A549 treated with ZK216348 at 1 μM for 4 hours (cell line): ENCODE measurements at places on chromosomes 7 and 10. TPM values are rescaled to one million over a fixed set of nuclear protein-coding genes. Genes with fewer than 3 reads are reported as not detected.

Gene NKX2-3
- not detected in 5 replicates for total RNA-seq

Gene PAX2
- total RNA-seq = 0.20 to 0.34 TPM (median 0.26 TPM) in 5 replicates

Gene OR2F2
- total RNA-seq = not detected in 5 replicates

Gene C10orf71
- total RNA-seq = not detected in 5 replicates

Gene CALML5
- not detected in 5 replicates for total RNA-seq

Gene TMEM139
- total RNA-seq = 0.48 to 1.5 TPM (median 1.0 TPM) in 5 replicates

Gene GPER1
- total RNA-seq = 0.39 to 0.95 TPM (median 0.86 TPM) in 5 replicates

Gene SLC18A3
- total RNA-seq = not detected in 5 replicates

Gene DENND2A
- total RNA-seq = 0.41 to 0.80 TPM (median 0.63 TPM) in 5 replicates

Gene BHLHA15
- total RNA-seq = 0.36 to 0.56 TPM (median 0.53 TPM) in 4 of 5 replicates, not detected in the other

Gene PTPN20
- total RNA-seq = 2.8 to 5.2 TPM (median 3.9 TPM) in 5 replicates

Gene INSYN2A
- total RNA-seq = 1.1 to 2.1 TPM (median 1.7 TPM) in 5 replicates

Gene ERVW-1
- total RNA-seq = not detected in 5 replicates

Gene SPDYE5
- not detected in 5 replicates for total RNA-seq

Gene LBX1
- not detected in 5 replicates for total RNA-seq

Gene SH2D4B
- total RNA-seq = 0.04 TPM in 1 of 5 replicates, not detected in the others

Gene DDX50
- total RNA-seq = 30.4 to 47.6 TPM (median 35.2 TPM) in 5 replicates

Gene CPN1
- 0.16 to 0.28 TPM (median 0.22 TPM) in 4 of 5 replicates, not detected in the other for total RNA-seq

Gene FOXP2
- not detected in 5 replicates for total RNA-seq

Gene NUTM2A
- 0.05 to 0.13 TPM (median 0.09 TPM) in 4 of 5 replicates, not detected in the other for total RNA-seq

Gene FOXI2
- total RNA-seq = not detected in 5 replicates

Gene SFTPA1
- not detected in 5 replicates for total RNA-seq

Gene CYP2C19
- not detected in 5 replicates for total RNA-seq

Gene IGF2BP3
- 19.2 to 34.3 TPM (median 24.8 TPM) in 5 replicates for total RNA-seq

Gene ACTR3C
- not detected in 5 replicates for total RNA-seq

Gene EPO
- not detected in 5 replicates for total RNA-seq

Gene TMEM229A
- total RNA-seq = not detected in 5 replicates

Gene AMPH
- total RNA-seq = 0.18 TPM in 1 of 5 replicates, not detected in the others

Gene H2BK1
- total RNA-seq = not detected in 5 replicates

Gene KCP
- total RNA-seq = 0.12 to 0.36 TPM (median 0.18 TPM) in 5 replicates

Gene TMEM273
- not detected in 5 replicates for total RNA-seq

Gene HKDC1
- total RNA-seq = 10.6 to 19.1 TPM (median 12.9 TPM) in 5 replicates

Gene MYH16
- total RNA-seq = 0.27 to 1.2 TPM (median 0.74 TPM) in 5 replicates
